Mucosa of gallbladder (tissue), 1 donor: ENCODE measurements at places on chromosomes 6 and 20. TPM values are rescaled to one million over a fixed set of nuclear protein-coding genes. Genes with fewer than 3 reads are reported as not detected.
A peak's percentile ranks its signal among the peaks of the same experiment; 100 is the strongest.

DNA sequence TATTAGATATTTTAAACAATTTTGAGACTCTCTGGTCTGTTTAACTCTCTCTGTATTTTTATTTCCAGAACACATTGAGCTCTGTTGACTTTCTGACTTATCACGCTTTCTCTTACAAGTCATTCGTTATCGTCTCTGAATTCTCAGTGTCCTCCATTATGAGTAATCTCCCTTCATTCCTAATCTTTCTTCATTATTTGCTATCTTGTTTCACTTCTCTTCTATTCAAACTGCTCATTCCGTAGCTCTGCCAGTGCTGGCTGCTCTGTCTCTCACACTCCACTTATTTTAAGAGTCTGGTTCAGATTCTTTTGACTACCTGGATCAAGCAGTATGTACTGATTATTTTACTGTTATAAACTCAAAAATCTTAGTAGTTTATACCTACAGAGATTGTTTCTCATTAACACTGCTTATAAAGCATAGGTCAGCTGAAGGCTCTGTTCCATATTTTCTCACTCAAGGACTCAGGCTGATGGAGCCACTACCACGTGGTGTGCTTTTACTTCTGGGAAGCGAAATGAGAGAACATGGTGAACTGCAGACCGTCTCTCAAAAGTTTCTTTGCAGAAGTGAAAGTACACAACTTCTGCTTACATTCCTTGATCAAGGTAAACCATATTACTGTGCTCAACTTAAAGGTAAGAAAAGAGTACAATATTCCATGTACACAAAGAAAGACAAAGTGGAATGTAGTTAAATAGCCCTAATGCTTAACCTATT, 485.2 kb downstream of the GRIK2 start:
- no peak for DNase-seq

DNA sequence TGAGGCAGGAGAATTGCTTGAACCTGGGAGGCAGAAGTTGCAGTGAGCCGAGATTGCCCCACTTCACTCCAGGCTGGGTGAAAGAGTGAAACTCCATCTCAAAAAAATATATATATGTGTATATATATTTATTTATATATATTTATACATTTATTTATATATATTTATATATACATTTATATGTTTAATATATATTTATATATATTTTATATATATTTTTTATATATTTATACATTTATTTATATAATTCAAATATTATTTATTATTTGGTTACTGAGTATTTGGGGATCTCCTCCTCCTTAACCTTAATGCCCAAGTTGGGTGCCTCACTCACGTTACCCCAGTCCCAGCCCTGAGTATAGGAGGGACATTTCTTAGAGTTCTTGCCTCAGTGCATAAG, 2.7 kb downstream of the FAM50B start:
- DNase-seq = no peak

Gene CST2
- not detected for total RNA-seq

- DNase-seq = no peak
Measured at GRCh38 chr20:35698298-35699126, 640 bp downstream of the NFS1 start.

DNA sequence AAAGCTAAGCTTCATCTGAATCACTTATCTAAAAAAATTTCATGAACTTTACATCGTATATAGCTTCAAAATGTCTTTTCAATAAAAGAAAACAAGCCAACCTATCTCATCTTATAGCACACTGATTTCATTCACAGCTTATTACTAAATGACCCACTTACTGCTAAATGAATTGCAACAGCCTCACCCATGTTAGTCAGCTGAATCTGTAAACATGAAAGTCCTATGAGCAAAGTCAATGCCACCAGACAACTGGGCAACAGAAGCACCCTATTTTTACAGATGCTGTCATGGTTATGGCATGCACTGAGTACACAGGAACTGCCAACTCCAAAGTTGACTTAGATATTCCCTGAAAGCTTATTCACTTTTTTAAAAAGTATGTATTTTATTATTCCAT, 41.2 kb upstream of the DST start:
- DNase-seq = peak; percentile 83

Gene JPH2
- total RNA-seq = 48.9 TPM

DNA sequence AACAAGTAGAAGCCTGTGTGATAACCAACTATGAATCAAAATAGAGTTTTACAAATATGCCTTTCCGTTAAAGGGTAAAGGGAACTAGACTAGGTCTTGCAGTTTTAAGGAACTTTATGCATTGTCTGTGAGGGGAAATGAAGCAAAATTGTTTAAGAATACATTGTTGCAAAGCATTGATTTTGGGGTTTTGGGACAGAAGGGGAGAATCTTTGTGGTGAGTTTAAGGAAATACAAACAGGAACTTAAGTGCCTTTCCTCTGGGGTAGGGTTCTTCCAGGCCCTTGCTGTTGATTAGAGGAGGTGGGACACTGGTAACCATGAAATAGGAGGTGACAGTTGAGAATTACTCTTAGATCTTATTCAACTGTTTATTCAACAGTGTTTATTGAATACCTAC, 4.7 kb downstream of the MAPK14 start:
- DNase-seq = no peak

- DNase-seq = no peak
Measured at GRCh38 chr6:155959898-155960495, 504.4 kb upstream of the NOX3 start.

Gene IMPG1
- total RNA-seq = not detected

Gene THBS2
- total RNA-seq = 21.9 TPM

- no peak for DNase-seq
Measured at GRCh38 chr6:147604373-147604772, 95.9 kb downstream of the SAMD5 start.

DNA sequence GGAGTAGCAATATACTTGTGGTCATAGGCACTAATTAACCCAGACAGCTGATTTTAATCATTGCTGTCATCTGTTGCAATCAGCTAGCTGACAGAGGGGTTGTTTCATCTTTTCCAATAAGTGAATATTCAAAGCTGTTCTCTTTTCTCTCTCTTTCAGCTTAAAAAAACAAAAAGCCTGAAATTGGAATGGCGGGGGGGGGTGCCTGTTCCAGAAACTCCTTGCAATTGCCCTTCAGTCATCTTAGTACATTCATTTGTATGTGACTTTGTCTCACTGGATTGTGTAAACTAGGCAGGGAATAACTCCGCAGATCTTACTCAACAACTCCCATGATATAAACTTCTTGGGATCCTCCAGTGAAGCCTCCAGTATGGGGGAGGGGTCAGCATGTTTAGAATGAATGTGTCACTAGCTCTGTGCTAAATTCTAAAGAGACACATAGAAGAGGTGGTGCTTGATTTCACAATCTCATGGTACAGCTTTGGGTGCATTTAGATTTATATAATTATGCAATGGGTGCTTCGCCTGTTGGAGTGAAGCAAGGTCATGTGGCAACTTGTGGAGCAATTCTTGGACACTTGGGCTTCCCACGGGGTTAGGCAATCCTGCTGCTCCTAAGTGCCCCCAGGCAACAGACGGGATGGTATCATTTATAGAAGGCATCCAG, 40.1 kb downstream of the SLC24A3 start:
- no peak for DNase-seq

Gene LINC00237
- total RNA-seq = not detected

GRCh38 chr6:140068801-140069200, 694.4 kb upstream of the CITED2 start:
- no peak for DNase-seq

DNA sequence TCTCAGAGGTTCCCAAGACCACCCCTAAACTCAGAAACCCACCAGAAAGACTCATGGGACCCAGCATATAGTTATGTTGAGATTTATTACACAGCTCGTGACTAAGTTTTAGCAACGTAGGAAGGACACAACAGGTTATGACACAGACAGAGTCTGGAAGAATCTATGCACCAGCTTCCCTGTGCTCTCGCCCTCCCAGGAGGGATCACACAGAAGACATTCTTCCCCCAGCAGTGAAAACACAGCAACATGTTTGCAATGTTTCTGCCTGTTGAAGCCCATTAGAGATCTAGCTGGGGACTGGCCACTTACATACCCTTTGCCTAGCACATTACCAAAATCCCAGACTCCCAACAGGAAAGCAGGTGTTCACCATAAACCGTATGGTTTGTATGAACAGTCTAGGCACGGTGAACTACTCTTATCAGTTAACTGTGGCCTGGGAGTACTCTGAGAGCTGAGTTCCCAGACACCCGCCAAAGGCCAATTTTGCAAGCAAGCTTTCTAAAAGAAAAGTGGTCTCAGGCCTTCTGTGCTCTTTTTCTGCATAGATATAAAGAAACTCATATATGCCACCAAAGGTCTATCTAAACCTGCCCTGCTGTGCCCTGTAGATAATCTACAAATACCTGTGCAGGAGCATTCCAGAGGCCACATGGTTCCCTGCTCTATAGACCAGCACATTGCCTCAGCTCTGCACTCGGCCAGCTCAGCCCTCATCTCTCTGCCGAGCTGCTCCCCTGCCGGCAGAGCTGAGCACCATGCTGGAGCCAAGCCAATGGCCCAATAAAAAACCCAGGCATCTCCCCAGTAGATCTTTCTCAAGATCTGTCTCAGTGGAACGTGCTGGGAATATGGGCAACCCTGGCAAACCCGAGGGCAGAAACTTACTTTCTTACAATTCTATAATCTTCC, 69.6 kb upstream of the SMIM28 start:
- DNase-seq = no peak

DNA sequence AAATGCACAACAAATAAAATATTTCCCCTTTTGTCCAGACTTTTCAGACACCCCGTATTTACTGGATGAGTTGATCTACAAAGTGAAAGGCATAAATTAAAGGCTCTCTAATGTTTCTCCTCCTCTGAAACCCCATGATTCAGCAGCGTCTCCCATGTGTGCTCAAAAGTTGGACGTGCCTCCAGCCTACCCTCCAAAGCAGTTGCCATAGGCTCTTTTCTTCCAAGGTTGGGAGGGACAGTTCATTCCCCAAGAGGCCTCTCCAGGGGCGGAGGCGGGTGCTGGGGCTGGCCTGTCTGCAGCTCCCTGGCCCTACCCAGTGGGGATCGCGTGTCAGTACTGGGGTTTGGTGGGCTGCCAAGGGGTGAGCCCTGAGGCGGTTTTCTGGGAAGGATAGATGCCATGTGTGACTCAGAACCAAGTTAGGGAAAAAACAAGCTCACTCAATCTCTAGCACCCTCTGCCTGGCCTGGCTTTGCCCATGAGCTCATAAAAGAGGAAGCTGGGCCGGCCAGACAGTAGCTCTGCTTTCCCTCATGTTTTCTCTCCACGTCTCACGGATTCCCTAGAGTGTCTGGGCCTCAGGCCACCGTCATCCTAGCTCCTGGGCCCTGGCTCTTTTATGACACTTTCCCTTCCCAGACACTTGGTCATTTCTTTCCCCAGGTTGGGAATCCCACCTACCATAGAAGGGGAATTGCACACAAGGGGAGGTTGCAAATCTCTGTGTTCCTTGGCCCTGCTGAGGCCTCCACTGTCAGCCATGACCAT, 8.0 kb upstream of the IER3 start:
- peak; percentile 89 for DNase-seq

DNA sequence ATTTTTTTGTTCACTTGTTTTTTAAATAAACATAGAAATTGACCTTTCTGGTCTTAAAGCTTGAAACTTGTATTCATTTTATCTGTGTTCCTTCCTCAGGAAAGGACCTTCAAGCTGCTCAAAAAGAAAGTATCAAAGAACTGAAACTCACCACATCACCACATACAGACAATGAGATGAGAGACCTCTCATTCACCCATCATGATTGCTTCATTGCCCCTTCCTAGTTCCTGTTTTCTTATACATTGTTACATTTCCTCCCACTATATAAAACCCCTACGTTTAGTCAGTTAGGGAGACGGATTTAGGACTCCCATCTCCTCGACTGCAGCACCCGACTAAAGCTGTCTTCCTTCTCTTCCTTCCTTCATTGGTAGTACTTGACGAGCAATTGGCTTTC, 180.5 kb upstream of the OPRM1 start:
- DNase-seq = no peak

GRCh38 chr20:52913650-52914387, 58.3 kb upstream of the TSHZ2 start:
- peak; percentile 10 for DNase-seq

Gene ESR1
- 1.9 TPM for total RNA-seq

DNA sequence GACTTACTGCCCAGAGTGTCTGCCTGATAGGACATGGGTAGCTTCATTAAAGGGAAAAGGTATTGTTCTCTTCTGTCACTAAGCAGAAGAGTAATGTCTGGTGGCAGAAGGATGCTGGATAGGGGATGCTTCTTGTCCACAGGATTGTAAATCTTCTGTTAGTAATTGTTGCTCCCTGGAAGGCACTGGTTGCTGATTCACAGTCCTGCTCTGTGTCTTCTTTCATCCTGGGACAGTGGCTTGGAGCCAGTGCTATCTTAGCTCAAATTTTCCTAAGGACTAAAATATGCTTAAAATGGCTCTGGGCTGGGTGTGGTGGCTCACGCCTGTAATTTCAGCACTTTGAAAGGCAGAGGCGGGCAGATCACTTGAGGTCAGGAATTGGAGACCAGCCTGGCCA, 48.0 kb downstream of the SYTL3 start:
- no peak for DNase-seq

DNA sequence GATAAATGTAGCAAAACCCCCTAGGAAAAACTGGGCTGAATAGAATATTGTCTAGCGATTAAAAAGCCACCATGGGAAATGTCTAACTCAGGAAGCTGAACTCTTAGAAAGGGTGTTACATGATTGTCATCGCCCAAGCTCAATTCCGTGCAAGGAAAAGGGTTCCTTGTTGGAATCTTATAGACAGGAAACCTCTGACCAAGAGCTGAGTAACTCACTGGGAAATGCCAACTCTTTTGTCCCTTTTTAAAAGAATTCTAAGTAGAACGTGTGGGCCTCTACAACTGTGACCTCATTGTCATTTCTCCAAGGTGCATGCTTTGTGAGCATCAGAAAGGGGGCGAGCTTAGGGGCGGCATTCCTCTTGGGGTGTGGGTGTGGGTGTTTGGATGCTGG, 88.1 kb downstream of the SYNJ2 start:
- DNase-seq = no peak

Gene DYNLT1
- 155 TPM for total RNA-seq

Gene GRM4
- not detected for total RNA-seq

Gene LAMP5
- 0.66 TPM for total RNA-seq

DNA sequence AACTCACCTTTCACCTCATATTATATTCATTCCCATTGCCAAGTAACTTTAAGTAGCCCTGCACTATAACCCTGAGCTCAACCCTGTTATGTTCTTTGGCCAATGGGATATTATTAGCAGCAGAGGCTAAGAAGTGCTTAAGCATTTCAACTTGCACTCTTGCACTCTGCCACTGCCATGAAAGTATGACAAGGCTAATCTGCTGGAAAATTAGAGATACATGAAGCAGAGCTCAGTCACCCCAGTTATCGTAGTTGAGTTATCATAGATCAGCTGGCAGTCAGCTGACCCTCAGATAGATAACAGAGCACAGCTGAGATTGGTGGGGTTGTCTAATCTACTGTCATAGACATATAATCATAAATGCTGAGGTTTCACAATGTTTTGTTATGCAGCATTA, 209.4 kb upstream of the RUNX2 start:
- no peak for DNase-seq

Gene SLC35F1
- total RNA-seq = 1.1 TPM
